ENCODE measurements at places on chromosomes 3 and 15.

- no peak for DNase-seq
These were observed 241.6 kb downstream of the ZPLD1 start for GRCh38 chr3:102676424-102676823.

DNA sequence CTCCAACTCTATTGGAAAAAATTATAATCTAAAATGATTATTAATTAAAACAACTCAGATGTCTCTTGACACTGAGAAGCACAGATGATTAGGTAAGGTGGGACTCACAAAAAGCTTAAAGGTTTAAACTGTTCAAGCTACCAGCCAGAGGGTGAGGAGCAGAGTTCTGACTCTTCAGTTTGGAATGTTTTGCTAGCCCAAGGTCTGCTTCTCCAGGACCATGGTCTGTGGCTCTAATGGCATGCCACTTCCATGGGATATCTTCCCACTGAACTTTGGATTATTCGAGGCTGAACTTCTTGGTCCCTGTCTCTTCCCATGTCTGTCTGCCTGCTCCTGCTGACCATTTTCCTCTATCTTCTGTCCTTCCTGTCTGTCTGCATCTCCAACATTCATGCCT is 49.2 kb downstream of the CACNA2D3 start:
- DNase-seq = no peak

DNA sequence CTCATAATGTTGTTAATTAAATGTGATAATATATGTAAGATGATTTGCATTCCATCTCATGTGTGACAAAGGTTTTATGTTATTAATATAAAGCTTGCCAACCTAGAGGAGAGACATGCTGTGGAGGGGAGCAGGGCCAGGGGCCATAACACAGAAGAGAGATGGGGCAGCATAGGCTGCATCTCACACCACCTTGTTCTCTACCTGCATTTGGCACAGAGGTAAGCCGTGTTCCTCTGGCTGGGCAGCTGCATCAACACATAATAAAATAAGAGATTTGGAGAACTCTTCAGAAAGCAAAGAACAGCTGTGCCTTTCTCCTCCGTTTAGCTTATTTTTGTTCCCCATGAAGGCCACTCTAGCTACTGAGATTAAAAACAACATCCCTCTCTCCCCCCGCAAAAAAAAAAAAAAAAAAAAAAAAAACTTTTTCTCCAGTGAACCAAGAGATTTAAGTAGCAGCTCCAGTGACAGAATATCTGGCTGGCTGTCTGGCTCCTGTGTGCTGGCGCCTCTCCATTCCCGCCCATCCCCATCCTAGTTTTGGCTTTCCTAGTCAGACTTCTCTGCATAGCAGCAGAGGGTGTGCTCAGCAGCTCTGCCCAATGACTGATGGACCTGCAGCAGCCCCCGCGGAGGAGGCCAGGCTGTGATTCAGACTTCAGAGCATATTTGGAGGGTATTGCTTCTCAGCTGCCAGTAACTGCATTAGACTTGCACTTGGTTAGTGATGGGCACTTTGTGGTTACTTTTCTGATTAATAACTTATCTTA is 52.2 kb upstream of the STXBP5L start:
- DNase-seq = no peak

GRCh38 chr3:145721815-145722214 is 439.2 kb downstream of the PLOD2 start:
- no peak for DNase-seq

GRCh38 chr3:124119056-124119716 is 127.3 kb upstream of the ROPN1 start:
- DNase-seq = no peak

DNA sequence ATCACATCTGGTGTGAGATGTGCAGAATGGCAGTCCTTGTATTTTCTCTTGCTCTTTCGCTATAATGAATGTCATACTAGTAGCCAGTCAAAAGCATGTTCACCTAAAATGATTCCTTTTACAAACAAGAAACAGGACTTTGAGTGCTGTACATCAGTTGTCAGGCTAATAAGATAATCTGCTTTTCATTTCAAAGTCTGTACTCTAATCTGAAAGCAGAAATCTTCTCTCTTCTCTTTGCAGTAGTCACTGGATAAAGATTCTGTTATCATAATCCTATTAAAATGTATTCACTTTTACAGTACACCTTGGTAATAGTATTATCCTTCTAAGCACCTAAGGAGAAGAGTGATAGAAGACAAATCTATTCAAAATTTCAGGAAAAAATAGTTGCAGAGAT is 300.1 kb downstream of the MFSD1 start:
- DNase-seq = no peak

DNA sequence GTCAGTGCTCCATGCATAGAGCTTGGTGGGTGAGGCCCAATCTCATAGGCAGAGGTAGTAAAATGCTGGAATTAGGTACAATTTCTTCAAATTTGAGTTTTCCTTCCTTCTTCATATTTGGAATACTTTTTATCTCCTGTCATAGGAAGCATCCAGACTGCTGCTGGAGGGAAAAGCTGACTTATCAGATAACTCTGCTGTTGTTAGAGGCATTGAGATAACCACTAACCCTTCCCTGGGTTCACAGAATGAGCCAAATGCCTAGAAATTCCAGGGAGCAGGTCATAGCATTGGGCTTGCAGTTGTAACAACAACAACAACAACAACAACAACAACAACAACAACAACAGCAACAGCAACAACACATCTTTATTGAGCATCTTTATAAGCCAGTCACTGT is 332.7 kb downstream of the PDCD6IP start:
- DNase-seq = no peak

- peak; percentile 39 for DNase-seq
These were observed 790 bp downstream of the RAB5A start for GRCh38 chr3:19947549-19948225.

GRCh38 chr3:52132930-52133329 is 21.3 kb downstream of the POC1A start:
- DNase-seq = no peak

DNA sequence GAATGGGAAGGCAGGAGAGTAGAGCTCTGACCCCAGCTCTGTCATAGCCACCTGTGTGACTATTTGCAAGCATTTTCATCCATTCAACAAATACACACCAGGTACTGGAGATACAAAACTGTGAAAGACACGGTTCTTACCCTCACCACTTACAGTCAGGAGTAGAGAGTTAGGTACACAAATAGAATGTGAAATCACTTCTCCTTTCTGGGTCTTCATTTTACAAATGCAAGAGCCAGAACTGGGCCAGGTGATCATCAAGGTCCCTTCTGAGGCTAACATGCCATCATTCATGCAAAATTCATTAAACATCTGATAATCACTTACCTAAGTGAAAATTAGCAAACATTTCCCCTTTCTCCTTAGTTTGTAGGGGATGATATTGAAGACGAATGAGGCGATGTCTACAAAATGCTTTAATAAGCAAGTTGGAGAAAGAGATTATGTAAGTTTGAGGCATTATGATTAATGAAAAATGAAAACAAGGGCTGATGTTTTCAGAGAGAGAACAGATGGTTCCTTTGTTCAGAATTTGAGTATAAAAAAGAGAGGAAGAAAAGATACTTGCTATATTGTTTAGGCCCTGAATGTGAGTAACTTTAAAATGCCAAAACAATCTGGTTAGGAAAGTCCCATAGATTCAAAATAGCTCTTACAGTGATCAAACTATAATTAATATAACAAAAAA is 88.6 kb downstream of the LPP start:
- DNase-seq = no peak

GRCh38 chr3:43195115-43195498 is 89.2 kb upstream of the POMGNT2 start:
- no peak for DNase-seq

GRCh38 chr15:95932676-95933075 is 397.8 kb upstream of the NR2F2 start:
- no peak for DNase-seq

DNA sequence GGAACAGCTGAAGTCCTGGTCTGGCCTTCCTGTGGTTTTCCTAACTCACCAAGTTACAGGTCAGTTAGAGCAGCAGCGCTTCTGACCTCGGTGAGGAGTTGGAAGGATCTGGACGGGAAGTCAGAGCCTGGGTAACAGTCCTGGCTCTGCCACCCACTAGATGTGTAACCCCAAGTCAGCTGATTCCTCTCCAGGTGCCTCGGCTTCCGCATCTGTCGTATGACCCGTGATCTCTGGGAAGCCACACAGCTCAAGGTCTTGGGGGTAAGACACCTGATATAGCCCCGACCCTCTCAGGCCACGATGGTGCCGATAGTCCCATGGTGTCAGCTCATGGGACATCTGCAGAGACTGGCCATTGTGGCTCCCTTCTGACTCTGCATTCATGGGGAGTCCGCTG is 8.3 kb upstream of the PIGZ start:
- peak; percentile 39 for DNase-seq

DNA sequence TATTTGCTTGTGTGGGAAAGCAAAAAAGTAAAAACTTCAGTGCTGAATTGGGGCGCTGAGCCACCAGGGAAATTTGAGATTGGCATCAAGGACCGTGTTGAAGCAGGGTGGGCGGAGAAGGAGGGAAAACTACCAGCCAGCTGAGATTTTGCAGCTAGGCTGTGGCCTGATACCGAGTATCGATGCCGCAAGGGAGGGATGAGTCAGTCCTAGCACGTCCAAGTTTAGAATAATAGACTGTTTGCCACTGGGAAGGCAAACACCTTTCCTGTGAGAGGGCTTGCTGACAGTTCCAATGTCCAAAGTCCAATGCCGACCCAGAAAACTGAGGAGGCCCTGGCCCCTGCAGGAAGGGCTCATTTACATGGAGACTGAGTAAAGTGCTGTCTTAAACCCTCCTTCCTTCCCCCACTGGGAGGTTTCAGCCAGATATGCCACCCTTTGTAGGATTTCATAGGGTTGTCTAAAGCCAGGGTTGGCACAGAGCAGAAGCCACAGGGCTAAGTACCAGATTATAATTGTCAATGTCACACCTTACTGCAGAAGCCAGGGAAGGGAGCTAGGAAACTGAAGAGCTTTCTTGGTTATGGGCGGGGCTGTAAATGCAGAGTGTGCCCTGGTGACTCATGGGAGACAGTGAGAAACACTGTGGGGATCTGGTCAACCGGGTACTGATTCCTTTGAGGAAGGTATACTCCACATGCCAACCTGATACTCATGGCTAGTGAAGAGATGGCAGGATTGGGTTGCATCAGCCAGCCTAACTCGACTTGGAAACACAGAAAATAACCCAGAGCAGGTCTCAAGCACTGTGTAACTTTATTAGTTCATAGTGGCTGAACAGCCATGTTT is 28.4 kb upstream of the PIK3CB start:
- peak; percentile 64 for DNase-seq

DNA sequence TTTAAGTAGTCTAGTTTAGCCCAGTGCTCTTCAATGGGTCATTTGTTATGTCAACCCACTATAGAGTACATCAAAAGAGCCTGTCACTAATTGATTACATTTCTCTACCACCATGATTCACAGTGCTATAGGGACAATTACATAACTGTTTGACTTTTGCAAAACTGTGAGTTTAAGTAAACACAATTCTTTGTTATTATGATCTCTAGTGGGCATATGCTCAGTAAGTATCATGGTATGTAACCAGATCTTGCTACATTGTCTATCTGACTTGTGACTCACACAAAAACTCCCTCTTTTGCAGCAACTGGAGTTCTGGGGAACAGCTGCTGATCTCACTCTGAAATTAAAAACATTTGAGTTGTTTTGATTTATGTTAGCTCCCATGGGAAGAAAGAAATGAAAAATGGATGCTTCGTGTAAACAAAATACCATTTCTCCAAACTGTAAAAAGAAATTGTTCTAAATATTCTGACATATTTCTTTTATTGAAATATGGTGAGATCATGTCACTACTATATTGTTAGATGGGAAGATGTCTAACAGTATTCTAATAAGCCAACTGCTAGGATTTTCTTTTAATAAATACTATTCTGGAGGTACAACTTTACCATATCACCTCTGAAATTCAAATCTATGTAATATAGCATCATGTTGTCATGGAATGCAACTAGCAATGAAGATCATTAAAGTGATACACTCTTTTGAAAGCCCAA is 470.4 kb downstream of the ROBO1 start:
- no peak for DNase-seq

DNA sequence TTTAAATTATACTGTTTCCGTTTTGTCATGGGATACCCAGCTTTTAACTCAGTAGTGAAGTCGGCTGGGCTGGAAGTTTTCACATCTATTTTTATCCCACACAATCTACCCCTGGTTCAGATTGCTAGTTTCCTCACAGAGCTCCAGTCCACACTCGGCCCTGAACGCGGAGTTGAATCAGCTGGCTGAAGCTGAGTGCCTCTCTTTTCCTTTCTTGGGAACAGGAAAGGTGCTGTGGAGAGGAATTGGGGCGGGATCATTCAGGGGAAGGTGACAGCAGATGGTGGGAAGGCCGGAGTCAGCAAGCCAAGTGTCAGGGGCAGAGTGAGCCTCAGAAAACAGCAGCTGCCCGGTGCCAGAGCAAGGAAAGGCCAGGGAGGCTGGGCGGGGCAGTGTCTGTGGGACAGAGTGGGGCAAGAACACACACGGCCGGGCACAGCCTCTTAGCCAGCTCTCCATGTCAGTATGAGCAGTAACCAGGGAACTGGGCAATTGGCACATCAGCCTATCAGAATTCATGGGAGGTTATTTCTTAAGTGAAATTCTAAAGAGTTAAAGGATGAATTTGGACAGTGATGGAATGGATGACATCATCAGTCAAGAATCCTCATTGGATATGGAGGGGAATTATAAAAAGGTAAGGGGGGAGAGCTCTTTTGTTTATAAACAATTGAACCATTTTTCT is 135.7 kb upstream of the IL12A start:
- DNase-seq = no peak

- no peak for DNase-seq
These were observed 235.5 kb downstream of the OPA1 start for GRCh38 chr3:193828477-193828876.

GRCh38 chr3:37770938-37771918 is 90.5 kb upstream of the CTDSPL start:
- no peak for DNase-seq

DNA sequence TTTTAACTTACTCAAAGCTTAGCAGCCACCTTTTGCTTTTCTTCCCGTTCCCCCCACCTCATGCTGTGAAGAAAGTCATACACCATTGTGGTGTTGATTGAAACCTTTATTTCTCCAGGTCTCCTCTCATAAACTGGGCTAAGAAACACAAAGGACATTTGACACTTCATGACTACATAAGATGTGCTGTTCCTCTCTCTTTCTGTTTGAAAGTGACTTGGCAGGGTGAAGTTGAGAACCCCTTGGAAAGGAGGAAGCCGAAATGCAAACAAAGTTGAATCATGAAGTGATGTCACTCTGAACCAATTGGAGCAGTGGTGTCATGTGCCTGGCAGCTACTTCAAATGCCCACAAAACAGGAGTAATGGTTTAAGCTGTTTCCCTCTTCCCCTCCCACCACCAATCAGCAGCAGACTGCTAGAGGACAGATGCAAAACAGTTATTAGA is 174.7 kb downstream of the IGF1R start:
- DNase-seq = peak; percentile 12

DNA sequence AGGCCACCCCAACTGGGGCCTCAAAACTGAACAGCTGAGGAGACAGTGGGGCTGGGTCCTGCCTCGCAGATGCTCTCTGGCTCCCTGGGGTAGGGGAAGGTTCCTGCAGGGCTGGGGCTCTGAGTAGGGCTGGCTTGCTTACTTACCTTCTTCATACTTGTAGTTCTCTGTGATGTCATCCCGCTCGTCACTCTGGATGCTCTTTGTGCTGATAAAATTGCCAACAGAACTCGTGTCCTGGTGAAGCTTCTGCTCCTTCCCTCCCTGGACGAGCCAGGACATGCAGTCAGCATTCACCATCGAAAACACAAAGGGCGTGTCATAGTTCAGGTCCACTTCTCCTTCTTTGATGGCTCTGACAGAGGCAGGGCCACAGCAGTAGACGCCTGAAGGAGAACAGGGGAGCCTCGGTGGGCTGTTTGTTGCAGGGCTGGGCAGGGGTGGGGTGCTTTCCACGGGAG is 17.9 kb upstream of the EPB42 start:
- DNase-seq = no peak
